Activated CD4-positive, alpha-beta T cell treated with anti-CD3 and anti-CD28 coated beads, Interleukin-2, amount 10 ng/mL, durations not matched to agents 7 days and 5 days (primary cell): ENCODE measurements at places on chromosomes 7 and 10. TPM values are rescaled to one million over a fixed set of nuclear protein-coding genes. Genes with fewer than 3 reads are reported as not detected.

Gene HK1
- total RNA-seq = 126 TPM

Gene LRIT1
- not detected for total RNA-seq

Gene CLRN3
- not detected for total RNA-seq

Gene IGF2BP3
- total RNA-seq = 1.2 TPM

Gene CLDN3
- total RNA-seq = not detected

Gene SFTPA1
- not detected for total RNA-seq

Gene SH3PXD2A
- total RNA-seq = 11.9 TPM

DNA sequence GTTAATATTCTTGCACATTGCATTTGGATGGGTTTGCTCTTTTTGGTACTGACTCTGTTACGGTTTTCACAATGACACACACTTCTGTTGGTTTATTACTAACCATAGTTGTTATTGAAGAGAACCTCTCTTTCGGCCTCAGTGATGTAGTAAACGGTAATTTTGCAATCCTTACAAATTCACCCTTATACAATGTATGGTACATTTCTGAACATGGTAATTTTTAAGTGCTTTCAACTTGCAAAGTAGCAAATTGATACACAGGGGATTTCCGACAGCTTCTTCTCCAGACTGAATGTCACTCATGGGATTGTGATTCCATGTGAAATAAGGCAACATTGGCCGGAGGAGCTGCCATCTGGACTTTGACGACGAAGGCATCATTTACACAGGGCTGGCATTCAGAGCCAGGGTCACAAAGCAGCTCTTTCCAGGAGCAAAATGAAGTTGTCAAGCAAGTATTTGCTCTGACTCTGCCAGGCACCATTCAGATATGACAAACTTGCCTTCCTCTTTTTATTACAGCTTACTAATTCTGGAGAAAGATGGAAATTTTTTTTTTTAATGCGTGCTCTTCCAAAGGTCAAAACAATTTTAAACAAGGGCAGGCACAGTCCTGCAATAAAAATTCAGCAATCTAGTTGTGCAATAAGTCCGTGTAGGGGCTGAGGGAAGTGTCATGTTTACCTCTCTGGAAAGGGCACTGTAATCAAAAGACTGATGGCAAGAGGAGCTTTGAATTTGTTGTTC, 711.5 kb upstream of the C7orf33 start:
- no peak for DNase-seq
- no peaks in the 10 kb centered on the region for H3K4me1 ChIP-seq
- no peak overlapping the region for H3K27ac ChIP-seq
- no peaks in the 10 kb centered on the region for H3K36me3 ChIP-seq
- H3K27me3 ChIP-seq = no peaks in the 10 kb centered on the region

DNA sequence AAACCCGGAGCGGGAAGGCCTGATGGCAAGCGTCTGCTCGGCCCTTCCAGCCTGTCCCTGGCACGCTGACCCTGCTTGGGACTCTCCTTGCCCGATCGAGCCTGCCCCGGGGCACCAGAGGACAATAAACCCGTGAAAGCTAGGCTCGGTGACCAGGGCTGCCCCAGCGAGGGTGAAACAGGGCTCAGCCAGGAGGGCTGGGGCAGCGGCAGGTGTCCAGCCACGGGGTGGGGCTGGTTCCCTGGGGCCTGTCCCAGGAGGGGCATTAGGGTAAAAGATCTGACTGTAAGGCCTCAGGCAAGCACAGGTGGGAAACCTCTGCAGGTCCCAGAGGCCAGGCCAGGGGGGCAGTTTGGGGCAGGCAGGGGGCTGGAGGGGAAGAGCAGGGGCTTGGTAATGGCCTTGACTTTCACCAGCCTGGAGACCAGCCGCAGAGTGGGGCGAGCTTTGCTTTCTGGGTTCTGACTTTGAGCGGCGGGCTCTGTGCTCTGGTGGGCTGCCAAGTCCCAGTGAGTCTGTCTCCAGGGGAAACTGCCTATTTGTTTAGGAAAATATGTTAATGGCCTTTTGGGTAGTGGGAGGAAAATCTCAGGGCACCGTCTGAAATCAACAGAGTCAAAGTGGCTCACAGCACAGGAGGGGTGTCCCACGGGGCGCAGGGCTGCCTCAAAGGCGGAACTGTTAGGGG, 68.2 kb upstream of the INPP5A start:
- DNase-seq = no peak
- peaks cover 2% of the 10 kb centered on the region for H3K4me1 ChIP-seq
- H3K27me3 ChIP-seq = peaks cover 8% of the 10 kb centered on the region
- no peak overlapping the region for H3K27ac ChIP-seq

- no peak for DNase-seq
- H3K36me3 ChIP-seq = no peaks in the 10 kb centered on the region
- H3K4me1 ChIP-seq = peaks cover 59% of the 10 kb centered on the region
- peaks cover 32% of the 10 kb centered on the region for H3K27me3 ChIP-seq
- H3K4me3 ChIP-seq = peak overlapping the region; percentile 85
- peak overlapping the region; percentile 84 for H3K27ac ChIP-seq
These were observed 1.2 kb downstream of the USP6NL start for GRCh38 chr10:11610166-11610825.

- H3K36me3 ChIP-seq = no peaks in the 10 kb centered on the region
- no peaks in the 10 kb centered on the region for H3K4me1 ChIP-seq
- DNase-seq = no peak
- H3K27ac ChIP-seq = no peak overlapping the region
- no peak overlapping the region for H3K4me3 ChIP-seq
These were observed 110.6 kb downstream of the RAB11FIP2 start for GRCh38 chr10:117936141-117936540.

DNA sequence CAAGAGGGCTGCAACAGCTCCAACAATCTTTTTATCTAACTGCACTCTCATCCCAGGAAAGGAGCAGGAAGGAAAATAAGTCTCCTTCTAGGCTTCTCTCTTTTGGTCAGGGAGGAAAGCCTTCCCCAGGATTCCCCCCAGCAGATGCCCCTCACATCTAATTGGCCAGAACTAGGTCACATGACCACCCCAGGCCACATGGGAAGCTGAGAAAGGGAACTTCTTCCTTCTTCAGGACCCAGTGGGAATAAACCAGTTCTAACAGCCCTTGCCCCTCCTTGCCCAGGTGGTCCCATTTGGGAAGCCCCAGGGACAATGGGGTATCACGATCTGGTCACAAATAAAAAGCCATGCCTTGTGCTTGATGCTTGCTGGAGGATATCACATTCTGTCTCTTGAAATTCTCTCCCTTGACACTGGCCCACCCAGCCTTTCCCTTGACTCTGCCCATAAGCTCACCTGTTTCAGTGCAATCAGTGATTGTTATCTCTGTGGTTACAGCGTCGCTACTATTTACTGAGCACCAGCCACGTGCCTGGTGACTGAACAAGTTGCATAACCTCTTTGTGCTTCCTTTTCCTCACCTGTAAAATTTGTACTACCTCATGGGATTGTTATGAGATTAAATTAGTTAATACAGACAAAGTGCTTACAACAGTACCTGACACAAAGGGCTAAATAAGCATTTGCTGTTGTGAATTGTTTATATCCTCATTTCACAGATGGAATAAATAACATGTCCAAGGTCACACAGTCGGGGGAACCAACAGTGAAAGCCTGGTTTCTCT, 9.0 kb upstream of the TACR2 start:
- peak overlapping the region; percentile 15 for H3K27ac ChIP-seq
- no peak overlapping the region for H3K4me3 ChIP-seq
- peak; percentile 53 for DNase-seq
